ENCODE measurements at places on chromosomes 12 and 14. TPM values are rescaled to one million over a fixed set of nuclear protein-coding genes. Genes with fewer than 3 reads are reported as not detected.

Gene GARIN6
- total RNA-seq = not detected

Gene IFNG
- total RNA-seq = not detected

Gene TAS2R31
- total RNA-seq = 1.4 TPM

Gene BEST3
- total RNA-seq = 0.17 TPM

Gene TGM1
- total RNA-seq = 2.2 TPM

Gene MYF6
- total RNA-seq = not detected

Gene ERGIC2
- total RNA-seq = 54.8 TPM

Gene KRT2
- not detected for total RNA-seq

Gene SUSD6
- 5.1 TPM for total RNA-seq

Gene ARHGAP9
- total RNA-seq = 2.3 TPM

Gene SELPLG
- 0.13 TPM for total RNA-seq

Gene DAO
- total RNA-seq = not detected

Gene KRT78
- total RNA-seq = not detected

Data from H1 (cell line).